ENCODE measurements at places on chromosomes 6 and 20. TPM values are rescaled to one million over a fixed set of nuclear protein-coding genes. Genes with fewer than 3 reads are reported as not detected.

TAGAP gene
- total RNA-seq, result 0.08 TPM

CYP39A1 gene
- total RNA-seq, result 0.94 TPM

ZNFX1 gene
- total RNA-seq, result 26.3 TPM

RAB22A gene
- total RNA-seq, result 25.3 TPM

AFDN gene
- total RNA-seq, result 79.8 TPM

MUC21 gene
- total RNA-seq, result not detected

ECT2L gene
- total RNA-seq, result not detected

RGS17 gene
- 1.3 TPM for total RNA-seq

ELOVL2 gene
- total RNA-seq, result not detected

OR2B6 gene
- total RNA-seq, result not detected

PPP1R18 gene
- total RNA-seq, result 13.2 TPM

GPANK1 gene
- 17.2 TPM for total RNA-seq

CSNK2A1 gene
- total RNA-seq, result 89.6 TPM

PKHD1 gene
- total RNA-seq, result 0.08 TPM

HS3ST5 gene
- not detected for total RNA-seq

MPIG6B gene
- total RNA-seq, result not detected

B3GALT4 gene
- 10.6 TPM for total RNA-seq

EYA2 gene
- total RNA-seq, result not detected

MEI4 gene
- not detected for total RNA-seq

FRMD1 gene
- total RNA-seq, result not detected

RAET1L gene
- total RNA-seq, result 1.5 TPM

TRIM31 gene
- 119 TPM for total RNA-seq

HAO1 gene
- not detected for total RNA-seq

ZSCAN12 gene
- 2.1 TPM for total RNA-seq

NRN1 gene
- total RNA-seq, result 0.39 TPM

MUCL3 gene
- total RNA-seq, result 0.08 TPM

PGC gene
- total RNA-seq, result 0.26 TPM

LY6G6F gene
- not detected for total RNA-seq

GNRH2 gene
- not detected for total RNA-seq

SMPD2 gene
- total RNA-seq, result 50.3 TPM

DNAH8 gene
- not detected for total RNA-seq

DCDC2 gene
- not detected for total RNA-seq

DOK5 gene
- not detected for total RNA-seq

OOEP gene
- not detected for total RNA-seq

ZNF831 gene
- total RNA-seq, result not detected

RPRD1B gene
- total RNA-seq, result 33.9 TPM

MAS1L gene
- total RNA-seq, result not detected

BNIP5 gene
- 3.6 TPM for total RNA-seq

POU3F2 gene
- not detected for total RNA-seq

SEL1L2 gene
- total RNA-seq, result not detected

VSX1 gene
- not detected for total RNA-seq

OR2B2 gene
- not detected for total RNA-seq

ZSCAN16 gene
- 5.8 TPM for total RNA-seq

SCRT2 gene
- not detected for total RNA-seq

OR2J3 gene
- total RNA-seq, result not detected

CPNE5 gene
- not detected for total RNA-seq

ULBP2 gene
- total RNA-seq, result 3.2 TPM

PXDC1 gene
- total RNA-seq, result 45.3 TPM
